Mesothelial cell of epicardium (in vitro differentiated cells): ENCODE measurements at places on chromosomes 12 and 14.

- H3K4me3 ChIP-seq, result no peak overlapping the region
- DNase-seq, result no peak
- no peak overlapping the region for H3K27ac ChIP-seq
- no peaks in the 10 kb centered on the region for H3K27me3 ChIP-seq
- no peaks in the 10 kb centered on the region for H3K36me3 ChIP-seq
These were observed 27.6 kb upstream of the HIP1R start for GRCh38 chr12:122807651-122808050.

- peaks cover 36% of the 10 kb centered on the region for H3K27me3 ChIP-seq
- H3K4me3 ChIP-seq, result no peak overlapping the region
- H3K36me3 ChIP-seq, result no peaks in the 10 kb centered on the region
- no peak for DNase-seq
These were observed 60.2 kb downstream of the STAB2 start for GRCh38 chr12:103647267-103647666.

GRCh38 chr12:106696681-106697417 is 77.6 kb upstream of the RIC8B start:
- no peak overlapping the region for H3K27ac ChIP-seq
- DNase-seq, result no peak
- H3K4me1 ChIP-seq, result no peaks in the 10 kb centered on the region
- no peak overlapping the region for H3K4me3 ChIP-seq
- peaks cover 6% of the 10 kb centered on the region for H3K27me3 ChIP-seq
- peaks cover 4% of the 10 kb centered on the region for H3K36me3 ChIP-seq

GRCh38 chr14:89175881-89176799 is 240.9 kb downstream of the FOXN3 start:
- H3K27me3 ChIP-seq, result no peaks in the 10 kb centered on the region
- no peak overlapping the region for H3K4me3 ChIP-seq
- H3K4me1 ChIP-seq, result peaks cover 8% of the 10 kb centered on the region
- no peak overlapping the region for H3K27ac ChIP-seq
- DNase-seq, result no peak
